ENCODE measurements at places on chromosomes 12 and 14.
A peak's percentile ranks its signal among the peaks of the same experiment; 100 is the strongest.

- DNase-seq = no peak
Measured at GRCh38 chr14:49977126-49977841, 84.4 kb downstream of the ARF6 start.

DNA sequence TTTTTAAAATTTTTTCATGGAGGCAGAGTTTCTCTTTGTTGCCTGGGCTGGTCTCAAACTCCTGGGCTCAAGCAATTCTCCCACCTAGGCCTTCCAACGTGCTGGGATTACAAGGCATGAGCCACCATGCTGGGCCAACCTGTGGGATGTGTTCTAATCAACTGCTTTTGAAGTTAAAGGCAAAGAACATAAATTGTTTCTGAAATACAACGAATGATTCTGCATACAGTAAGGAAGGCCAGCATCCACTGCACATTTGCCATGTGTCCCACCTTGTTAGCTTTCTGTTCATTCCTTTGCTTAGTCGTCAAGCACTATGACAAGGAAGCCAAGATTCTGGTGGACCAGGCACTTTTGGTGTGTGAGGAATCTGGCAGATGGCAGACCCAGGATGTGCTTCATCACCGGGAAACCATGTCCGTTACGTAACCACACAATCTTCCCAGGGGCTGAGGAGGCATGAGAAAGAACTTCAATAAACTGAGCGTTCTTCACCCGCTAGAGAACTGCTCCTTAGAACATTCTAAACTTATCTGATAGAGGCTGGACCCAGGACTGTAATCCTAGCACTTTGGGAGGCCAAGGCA is 24.5 kb downstream of the MOK start:
- DNase-seq = peak; percentile 98

- no peak for DNase-seq
Measured at GRCh38 chr14:59301354-59301753, 112.9 kb downstream of the DAAM1 start.

DNA sequence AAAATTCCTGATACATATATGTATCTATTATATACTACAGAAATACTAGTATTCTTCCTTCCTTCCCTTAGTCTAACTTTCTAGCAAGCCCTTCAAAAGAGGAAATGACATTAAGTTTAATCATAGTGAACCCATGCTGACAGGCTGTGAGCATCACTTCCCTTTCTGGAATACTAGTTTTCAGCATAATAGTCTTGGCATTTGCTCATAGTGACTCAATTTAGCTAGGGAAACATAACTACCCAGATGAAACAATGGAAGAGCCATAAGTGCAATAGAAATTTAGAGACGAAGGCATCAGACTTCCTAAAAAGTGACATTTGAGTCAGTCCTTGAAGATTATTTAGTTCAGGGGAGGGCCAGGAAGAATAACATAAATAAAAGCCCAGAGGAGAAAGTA is 184.5 kb upstream of the CRY1 start:
- peak; percentile 22 for DNase-seq

DNA sequence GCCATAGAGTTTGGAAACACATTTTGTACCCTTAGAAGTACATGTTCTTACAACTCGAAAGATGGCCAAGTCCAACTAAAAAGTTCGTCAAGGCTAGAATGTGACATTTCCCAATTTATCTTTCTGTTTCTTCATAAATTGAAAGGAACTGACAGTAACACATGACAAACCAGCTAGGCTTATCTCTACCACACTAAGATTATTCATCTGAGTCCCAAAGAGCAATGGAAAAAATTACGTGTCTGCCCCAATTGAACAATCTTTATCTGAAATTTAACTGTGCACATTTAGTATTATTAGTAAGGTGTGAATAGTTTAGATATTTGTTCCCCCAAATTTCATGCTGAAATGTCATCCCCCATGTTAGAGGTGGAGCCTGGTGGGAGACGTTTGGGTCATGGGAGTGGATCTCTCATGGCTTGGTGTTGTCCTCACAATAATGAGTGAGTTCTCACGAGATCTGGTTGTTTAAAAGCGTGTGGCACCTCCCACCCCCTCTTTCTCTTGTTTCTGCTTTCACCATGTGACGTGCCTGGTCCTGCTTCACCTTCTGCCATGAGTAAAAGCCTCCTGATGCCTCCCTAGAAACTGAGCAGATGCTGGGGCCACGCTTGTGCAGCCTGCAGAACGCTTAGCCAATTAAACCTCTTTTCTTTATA is 13.3 kb downstream of the CPM start:
- no peak for DNase-seq

GRCh38 chr14:64861916-64862315 is 17.8 kb downstream of the SPTB start:
- no peak for DNase-seq

GRCh38 chr12:63958876-63959580 is 114.5 kb downstream of the SRGAP1 start:
- DNase-seq = no peak

DNA sequence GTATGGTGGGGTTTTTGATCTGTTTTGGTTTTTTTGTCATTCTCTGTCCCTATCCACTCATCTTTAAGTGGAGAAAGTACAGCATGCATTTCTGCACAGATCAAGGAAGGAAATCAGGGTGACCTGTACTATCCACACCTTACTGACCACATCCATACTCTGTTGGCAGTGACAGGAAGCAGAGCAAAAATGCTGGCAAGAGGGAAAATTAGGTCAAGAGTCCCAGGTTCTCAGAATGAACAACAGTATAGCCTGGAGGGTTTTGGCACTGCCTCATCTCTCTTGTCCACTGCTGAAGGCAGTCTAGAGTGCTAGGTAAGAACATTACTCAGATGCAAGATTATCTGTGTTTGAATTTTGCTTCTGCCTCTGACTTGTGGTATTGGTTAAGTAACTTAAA is 70.7 kb downstream of the TAOK3 start:
- DNase-seq = peak; percentile 47

GRCh38 chr12:52005903-52006703 is 643 bp upstream of the TAMALIN start:
- DNase-seq = peak; percentile 40

DNA sequence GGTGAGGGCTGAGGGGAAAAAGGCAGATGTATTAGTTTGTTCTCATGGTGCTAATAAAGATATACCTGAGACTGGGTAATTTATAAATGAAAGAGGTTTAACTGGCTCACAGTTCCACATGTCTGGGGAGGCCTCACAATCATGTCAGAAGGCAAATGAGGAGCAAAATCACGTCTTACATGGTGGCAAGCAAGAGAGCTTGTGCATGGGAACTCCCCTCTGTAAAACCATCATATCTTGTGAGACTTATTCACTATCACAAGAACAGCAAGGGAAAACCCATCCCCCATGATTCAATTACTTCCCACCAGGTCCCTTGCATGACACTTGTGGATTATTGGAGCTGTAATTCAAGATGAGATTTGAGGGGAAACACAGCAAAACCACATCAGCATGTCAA is 1220.9 kb downstream of the GALC start:
- DNase-seq = no peak

DNA sequence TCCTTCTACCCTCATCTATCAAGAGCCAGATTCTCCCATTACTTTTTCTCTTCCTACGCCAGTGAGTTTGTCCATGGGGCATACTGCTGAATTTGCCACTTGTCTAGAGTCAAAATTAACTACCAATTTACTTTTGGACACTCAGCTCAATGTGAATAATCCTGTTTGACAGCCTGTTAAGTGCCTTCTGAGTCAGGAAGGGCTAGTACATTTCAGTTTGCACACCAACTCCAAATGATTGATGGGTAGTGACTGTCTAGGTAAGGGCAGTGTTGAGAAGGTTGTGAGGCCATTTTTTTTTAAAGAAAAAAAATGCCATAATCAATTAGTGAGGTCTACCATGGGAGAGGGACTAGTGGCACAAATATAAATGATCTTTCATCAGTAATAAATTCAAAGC is 21.8 kb upstream of the TRIM9 start:
- no peak for DNase-seq

GRCh38 chr14:79841433-79841832 is 369.9 kb downstream of the DIO2 start:
- no peak for DNase-seq

DNA sequence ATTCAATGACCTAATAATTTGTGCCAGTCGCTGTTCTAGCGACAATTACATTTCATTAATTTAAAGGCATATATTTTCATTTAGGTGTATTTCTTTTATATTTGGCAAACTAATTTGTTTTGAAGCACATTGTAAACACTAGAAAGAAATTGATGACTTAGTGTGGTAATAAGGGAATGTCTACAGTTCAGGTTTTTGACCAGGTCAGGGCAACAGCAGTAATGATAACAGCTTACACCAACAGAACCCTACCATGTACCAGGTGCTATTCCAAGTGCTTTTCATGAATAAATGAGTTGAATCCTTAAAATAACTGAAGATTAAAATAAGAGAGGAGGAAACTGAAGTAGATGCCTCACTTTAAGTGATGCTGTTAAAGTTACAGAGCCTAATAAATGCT is 85.4 kb upstream of the SLC38A2 start:
- no peak for DNase-seq

DNA sequence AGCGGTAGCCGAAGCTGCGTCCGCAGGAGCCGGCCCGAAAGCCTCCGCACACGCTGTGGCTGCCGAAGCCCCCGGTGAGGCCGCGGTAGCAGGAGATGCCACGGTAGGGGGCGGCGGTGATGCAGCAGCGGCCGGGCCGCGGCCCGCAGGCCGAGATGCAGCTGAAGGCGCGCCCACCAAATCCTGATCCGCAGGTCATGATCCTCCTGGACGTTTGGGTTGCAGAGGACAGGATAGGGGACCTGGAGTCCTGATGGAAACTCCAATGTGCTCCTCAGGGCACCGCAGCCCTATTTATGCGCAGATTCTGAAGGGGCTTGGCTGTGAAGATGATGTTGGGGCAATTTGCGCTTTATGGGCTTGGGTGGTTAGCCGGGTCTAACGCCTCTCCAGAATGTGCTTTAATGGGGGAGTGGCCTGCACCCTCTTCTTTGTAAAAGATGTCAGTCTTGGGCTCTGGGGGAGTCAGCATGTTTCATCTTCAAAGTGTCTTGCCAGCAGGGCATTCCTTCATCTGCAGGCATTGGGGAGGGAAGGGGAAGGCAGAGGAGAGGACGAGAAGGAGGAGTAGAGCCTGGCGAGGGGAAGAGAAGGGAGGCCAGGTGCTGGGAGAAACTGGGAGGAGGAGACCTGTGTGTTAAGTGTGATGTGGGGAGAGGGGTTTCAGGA is at the start of gene KRT81:
KRT81 (minus strand) TSS at position 268 of the 669 bp plus-strand sequence; CDS start at position 199, 69 bp downstream.
- no peak for DNase-seq

DNA sequence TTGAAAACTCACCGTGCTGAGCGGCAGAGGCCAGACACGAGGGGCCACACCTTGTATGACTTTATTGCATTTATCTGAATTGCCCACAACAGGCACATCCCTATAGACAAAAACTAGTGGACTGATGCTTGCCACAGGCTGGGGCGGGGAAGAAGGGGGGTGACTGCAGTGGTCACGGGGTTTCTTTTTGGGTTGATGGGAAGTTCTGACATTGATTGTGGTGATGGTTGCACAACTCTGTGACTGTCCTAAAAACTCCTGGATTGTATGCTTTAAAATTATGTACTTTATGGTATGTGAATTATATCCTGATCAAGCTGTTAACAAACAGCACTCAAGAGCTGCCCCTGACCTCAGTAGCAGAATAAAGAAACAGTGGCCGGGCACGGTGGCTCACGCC is 25.7 kb downstream of the DHX37 start:
- DNase-seq = no peak

DNA sequence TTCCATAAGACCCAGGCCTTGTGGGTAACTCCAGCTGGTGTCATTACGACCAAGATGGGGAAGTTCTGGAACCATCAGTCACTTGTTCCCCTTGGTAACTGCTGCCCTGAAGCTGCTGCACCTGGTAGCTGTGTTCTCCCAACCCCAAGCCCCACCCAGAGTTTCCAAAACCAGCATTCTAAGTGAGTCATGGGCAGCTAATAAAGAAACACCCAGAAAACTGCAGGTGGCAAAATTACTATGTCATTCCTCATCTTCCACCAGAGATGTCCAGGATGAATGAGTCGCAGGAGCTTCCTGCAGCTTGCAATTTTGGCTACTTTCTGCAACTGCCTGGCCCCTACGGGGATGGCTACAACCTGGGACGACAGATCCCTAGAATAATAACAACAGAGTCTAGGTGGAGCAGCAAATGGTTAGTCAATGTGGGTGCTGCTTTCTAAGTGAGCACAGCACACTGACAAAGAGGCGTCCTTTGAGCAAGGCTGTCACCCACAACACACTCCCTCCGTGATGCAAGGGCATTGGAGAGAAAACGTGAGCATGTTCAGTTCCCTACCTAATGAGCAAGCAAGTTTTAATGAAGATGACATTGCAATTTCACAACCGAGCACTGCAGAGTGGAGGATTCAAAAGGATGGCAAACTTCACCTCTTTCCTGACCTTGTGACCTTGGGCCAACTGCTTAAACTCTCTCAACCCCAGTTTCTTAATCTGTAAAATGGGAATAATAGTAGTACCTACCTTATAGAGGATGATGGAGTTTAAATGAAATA is 301.4 kb upstream of the NOS1 start:
- no peak for DNase-seq

- DNase-seq = no peak
Measured at GRCh38 chr12:4701395-4702190, 18.6 kb upstream of the GALNT8 start.

DNA sequence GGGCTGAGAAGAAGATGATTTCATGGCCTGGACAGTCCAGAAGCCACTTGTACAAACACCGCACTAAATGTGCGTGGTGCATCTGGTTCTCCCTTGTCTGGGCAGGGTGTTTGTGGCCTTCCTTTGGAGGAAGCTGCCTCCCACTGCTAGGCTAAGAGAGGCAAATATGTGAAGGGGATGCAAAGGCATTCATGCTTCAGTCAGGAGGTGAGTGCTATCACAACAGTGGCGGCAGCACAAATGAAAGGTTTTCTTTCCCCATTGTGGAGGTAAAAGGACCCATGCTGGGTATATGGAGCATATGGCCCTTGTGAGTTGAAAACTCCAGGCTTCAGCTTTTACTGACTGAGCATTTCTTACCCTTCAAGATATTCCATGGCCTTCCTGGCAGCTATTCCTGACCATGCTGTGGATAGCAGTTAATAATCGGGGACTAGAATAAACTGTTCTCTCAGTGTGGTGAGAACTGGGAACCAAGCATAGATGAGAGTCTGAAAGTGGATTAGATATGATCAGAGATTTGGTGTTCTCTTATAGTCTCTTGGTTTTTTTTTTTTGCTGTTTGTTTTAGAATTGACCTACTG is 69.9 kb downstream of the MYRFL start:
- DNase-seq = no peak
